ENCODE measurements at places on chromosomes 4 and X.

DNA sequence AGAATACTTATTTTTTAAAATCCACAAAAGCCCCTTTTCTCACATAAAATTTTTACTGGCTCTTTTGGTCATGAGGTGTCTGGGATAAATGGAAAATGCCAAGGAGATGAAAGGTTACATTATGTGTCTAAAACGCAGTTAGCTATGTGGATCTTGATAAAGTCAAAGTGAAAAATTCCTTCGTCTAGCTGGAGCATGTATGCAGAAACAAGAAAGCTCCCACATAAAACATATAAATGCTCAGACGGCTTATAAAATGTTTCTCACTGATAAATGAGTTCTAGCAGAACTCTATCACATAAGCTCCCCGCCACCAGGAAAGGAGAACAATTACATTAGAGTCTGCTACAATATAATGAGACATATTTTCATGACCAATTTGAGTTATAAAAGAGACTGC, 83.8 kb downstream of the TBC1D9 start:
- DNase-seq: no peak

GRCh38 chr4:147843162-147843561, 111.3 kb downstream of the ARHGAP10 start:
- DNase-seq: no peak

DNA sequence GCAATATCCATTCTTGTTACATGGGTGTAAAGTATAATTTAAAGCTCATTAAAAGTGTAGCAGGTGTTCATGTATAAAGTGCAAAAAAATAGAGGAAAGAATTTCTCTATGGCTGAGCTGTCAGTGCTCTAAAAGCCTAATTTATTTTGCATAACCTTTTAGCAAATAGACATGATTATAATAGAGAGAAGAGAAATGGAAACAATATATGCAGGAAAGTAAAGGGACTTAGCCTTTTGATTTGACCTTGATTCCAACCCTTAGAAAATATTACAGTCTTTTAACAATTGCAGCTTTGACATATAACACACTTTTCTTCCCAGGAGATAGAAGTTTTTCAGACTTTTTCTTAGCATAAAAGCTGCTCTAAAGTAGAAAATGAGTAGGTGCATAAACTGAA, 978.3 kb downstream of the PCDH18 start:
- DNase-seq: no peak

DNA sequence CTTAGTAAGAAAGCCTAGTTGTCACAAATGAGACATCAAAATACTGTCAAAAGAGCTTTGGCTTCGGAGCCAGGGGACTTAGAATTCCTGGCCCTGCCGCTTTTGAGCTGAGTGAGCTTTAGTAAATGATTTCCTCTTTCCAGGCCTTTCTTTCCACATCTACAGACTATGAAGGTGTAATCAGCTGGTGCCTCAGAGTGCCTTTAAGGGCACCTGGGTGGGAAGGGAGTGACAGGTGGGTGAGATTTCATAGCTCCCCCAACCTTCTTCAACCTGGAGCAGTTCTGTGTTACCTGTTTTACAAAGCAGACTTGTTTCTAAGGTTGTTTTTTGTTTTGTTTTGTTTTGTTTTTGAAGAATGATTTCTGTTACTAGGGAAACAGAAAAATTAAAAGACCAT, 154.7 kb upstream of the BOD1L1 start:
- no peak for DNase-seq

DNA sequence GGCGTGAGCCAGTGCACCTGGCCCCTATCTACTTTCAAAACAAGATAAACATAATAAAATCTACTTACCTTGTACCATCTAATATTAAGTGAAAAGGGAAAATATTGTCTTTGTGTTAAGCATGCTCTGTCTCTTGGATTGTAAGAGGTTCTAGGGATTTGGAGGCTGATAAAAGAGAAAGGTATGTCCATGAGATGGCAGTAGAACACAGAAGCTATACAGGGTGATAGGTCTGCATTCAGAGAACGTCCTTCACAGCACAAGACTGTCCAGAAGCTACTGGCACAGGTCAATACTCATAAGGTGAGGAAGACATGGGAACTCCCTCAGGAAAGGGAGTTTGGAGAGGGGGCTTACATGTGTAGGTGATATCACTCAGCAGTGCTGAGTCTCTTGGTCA, 135.5 kb downstream of the TMEM47 start:
- DNase-seq: no peak

Data from osteocyte (in vitro differentiated cells).